Substantia nigra (tissue), 51 donors: ENCODE measurements at places on chromosomes 11 and 22.

DNA sequence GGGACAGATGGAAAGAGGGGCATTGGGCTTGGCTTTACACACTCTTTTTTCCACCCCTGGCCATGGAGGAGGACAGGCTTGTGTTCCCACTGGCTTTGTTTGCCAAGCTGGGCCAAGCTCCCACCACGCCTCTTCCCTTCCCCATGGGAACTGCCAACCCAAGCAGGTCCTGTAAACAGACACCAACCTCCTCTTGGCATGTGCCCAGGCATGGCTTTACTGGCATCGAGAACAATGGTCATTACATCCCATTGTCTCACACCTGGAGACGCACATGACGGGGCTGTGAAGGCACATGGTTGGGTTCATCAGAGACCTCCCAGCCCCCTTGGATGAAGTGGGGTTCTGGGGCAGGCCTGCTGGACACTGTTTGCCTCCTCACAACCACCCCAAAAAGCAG, 11.7 kb downstream of the SEC14L3 start:
- DNase-seq: no peak

DNA sequence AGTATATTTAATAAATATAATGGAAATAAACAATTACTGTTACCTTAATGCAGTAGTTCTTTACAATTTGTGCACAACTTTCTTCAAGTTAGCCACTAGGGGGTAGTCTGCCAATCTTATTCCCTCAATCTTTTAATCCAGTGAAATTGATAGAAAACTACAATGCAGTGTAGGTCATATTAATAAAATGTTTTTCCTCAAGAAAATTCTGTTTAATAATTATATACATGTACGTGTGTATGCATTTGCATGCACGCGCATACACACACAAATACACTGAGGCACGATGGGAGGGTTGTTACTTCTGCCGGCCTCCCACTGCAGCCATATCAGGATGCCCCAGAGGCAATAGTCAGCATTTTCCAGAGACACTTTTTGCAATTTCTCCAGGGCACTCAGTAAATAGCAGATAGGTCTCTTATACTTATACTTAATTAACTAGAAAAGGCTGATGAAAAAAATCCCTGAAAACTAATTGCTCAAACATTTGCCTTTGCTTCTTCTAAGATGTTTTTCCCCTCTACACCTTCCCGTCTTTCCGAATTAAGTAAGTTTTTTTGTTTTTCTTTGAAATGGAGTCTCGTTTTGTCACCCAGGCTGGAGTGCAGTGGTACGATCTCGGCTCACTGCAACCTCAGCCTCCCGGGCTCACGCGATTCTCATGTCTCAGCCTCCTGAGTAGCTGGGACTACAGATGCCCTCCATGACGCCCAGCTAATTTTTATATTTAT, 3.1 kb downstream of the GAB2 start:
- DNase-seq: no peak

GRCh38 chr22:47082505-47082904, 320.1 kb downstream of the TBC1D22A start:
- no peak for DNase-seq

- DNase-seq: no peak
Observed at GRCh38 chr11:79396001-79396400, 44.8 kb downstream of the TENM4 start.

DNA sequence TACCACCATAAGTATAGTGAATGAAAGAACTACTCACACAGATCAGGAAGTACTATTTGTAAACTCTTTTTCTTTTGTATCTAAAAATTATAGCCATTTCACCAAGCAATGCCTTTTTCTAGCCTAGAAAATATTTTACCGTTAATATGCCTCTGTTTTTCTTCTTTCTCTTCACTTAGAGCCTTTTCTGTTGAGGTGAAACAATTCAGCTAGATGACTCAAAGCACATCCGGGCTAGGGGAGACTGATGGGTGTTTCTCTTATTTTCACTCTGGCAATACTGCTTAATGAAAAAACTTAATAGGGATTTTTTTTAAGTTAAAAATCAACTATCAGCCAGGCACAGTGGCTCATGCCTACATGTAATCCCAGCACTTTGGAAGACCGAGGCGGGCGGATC, 93.3 kb downstream of the SGSM3 start:
- no peak for DNase-seq

DNA sequence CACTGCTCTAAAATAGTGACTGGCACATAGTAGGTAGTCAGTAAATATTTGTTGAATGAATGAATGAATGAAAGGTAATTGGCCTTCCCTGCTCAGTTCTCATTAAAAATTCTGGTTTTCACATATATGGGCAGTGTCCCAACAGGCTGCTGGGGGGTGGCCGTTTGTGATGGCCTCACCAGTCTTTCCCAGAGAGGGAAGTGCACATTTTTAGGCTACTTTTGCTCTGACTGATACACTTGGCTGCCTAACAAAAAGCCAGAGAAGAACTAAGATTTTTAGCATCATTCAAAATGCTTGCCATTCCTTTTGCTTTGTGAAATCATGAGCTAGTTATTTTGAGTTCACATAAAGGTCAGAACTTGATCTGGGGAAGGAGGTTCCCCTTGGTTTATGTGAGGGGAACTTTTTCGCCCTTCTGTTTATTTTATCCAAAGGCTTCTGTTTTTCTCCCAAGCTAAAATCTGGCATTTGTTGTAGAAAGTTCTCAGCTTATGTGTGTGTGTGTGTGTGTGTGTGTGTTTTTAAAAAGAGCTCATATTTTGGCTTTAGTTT, 83.1 kb downstream of the PTPRJ start:
- no peak for DNase-seq

- DNase-seq: no peak
Observed at GRCh38 chr11:113732092-113732491, 26.0 kb upstream of the TMPRSS5 start.
